CD14-positive monocyte (primary cell): ENCODE measurements at places on chromosomes 6 and 20. TPM values are rescaled to one million over a fixed set of nuclear protein-coding genes. Genes with fewer than 3 reads are reported as not detected.

DNA sequence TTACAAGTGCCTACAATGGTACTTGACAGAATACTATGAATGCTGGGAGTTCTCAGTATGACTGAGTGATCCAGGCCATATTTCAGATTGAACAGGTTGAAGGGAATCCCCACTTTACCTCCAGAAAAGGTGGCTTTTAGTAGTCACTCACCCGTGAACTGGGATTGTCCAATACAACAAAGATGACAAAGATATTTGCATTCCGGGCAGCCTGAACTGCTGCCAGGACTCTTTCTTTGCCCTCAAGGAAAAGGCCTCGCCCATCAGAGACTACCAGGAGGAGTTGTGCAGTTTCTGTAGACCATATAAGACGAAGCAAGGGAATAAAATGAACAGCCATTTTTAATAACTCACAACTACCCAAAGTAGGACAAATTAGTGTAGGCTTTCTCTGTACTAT, 6.3 kb upstream of the LYRM2 start:
- no peak for DNase-seq

DNA sequence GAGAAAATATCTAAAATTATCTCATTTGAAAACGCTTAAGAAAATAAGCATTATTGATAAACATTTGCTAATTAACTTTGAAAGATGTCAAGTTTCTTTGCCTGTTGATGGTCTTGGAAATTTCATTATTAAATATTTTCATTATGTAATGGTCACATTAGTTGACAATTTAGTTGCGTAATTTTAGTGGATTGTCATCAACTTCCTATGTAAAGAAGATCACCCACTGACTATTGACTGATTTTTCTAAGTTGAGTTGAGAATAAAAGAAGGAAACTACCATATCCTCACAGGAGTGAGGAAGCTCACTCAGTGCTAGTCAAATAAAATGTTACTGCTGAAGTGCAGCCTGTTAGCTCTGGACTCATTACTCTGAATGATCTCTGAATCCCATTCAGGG, 79.9 kb upstream of the LY86 start:
- no peak for DNase-seq

GRCh38 chr6:167426651-167427050, 101.8 kb downstream of the TTLL2 start:
- no peak for DNase-seq

- no peak for DNase-seq
These were observed 199.2 kb upstream of the NT5E start for GRCh38 chr6:85250586-85251220.

GRCh38 chr6:128667339-128667858, 147.0 kb upstream of the PTPRK start:
- DNase-seq: no peak

- DNase-seq: no peak
These were observed 149.9 kb downstream of the IBTK start for GRCh38 chr6:82097676-82098075.

Gene EBF4
- polyA plus RNA-seq: 0.10 and 0.12 TPM in 2 replicates
